Stimulated activated CD4-positive, alpha-beta T cell treated with anti-CD3 and anti-CD28 coated beads, Interleukin-1b, Interleukin-23, amount 100 ng/mL, for 1 hour (primary cell): ENCODE measurements at places on chromosomes 3 and 15.

- no peak for DNase-seq
These were observed 281.4 kb downstream of the THSD4 start for GRCh38 chr15:71396536-71397125.

DNA sequence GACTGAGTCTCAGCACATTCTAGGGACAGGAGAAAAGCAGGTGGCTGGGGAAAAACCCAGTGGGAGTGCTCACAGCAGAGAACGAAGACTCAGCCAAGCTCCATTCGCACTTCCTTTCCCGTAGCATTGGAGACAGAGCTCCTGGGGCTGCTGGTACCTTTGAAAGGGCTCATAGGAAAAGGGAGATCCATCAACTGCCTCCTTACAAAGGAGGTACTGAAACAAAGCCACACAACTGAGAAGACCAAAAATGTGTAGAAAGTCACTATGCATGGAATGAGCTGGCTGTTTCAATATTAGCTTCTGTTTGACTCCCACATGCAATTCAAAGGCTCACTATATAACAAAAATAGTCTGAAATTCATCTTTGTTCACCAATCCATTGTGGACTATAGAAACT lies 16.9 kb downstream of the STIMATE start:
- DNase-seq: no peak

DNA sequence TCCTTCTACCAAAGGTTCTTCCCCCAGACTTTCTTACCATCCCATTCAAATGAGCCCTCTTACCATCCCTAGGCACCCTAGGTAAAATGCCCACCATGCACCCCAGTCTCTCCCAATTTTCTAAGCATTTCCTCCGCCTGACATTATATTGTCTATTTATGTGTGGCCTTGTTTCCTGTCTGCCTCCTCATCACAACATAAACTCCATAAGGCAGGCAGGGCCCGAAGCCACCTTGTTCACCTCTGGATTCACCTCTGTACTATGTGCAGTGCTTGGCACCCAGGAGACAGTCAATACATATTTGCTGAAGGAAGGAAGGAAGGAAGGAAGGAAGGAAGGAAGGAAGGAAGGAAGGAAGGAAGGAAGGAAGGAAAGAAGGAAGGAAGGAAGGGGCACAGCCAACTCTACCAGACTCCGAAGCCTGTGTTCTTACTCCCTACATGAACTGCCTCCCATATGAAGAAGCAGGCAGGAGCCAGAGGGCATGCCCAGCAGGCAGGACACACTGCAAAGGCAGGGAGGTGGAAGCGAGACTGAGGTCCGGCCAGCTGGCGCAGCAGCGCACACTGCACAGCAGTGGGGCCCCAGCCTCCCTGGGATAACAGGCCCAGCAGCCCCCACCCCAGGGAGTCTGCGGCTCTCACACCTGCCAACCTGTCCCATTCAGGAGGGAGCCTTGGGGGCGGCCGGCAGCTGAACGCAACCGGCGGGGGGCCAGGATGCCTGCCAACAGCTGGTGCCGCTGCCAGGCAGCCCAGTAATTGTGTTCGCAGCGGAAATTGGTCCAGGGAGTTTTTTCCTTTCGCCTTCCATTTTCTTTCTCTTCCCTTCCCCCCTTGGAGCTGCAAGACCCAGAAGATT lies 106.0 kb upstream of the LINGO1 start:
- DNase-seq: no peak

DNA sequence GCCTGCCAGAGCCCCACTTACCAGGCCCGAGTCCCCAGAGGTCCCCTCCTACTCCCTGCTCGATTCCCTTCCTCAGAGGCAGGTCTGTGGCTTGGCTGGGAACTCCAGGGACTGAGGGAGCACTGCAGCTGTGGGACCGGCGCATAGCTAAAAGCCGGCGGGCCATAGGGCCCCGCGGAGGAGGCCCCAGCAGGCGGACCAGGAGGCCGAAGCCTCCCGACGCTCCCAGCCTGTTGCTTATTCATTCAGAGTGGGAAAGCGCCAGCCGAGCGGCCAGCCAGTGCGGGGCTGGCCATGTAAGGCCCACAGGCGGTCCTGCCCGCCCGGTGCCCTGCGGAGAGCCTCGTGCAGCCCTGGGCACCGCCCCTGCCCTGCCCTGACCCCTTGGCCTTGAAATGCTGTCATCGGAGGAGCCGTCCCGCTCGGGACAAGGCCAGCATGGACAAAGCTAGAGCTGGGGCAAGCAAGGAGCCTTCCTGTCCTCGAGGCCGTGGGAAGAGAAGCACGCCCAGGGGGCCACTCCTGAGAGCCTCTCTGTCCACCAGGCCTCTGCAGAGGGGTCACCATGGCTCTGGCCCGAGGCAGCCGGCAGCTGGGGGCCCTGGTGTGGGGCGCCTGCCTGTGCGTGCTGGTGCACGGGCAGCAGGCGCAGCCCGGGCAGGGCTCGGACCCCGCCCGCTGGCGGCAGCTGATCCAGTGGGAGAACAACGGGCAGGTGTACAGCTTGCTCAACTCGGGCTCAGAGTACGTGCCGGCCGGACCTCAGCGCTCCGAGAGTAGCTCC lies at the start of gene LOXL1:
TSS of gene LOXL1 (plus strand) at position 244 of the 784 bp plus-strand sequence. CDS start at position 566, 322 bp downstream.
- no peak for DNase-seq

GRCh38 chr15:56741541-56741940 lies 8.2 kb upstream of the ZNF280D start:
- no peak for DNase-seq

GRCh38 chr3:138442433-138442832 lies 8.0 kb downstream of the ESYT3 start:
- no peak for DNase-seq

- DNase-seq: no peak
These were observed 254.5 kb downstream of the NLGN1 start for GRCh38 chr3:173652093-173652492.

- no peak for DNase-seq
These were observed 354.8 kb downstream of the MECOM start for GRCh38 chr3:169308654-169309250.

DNA sequence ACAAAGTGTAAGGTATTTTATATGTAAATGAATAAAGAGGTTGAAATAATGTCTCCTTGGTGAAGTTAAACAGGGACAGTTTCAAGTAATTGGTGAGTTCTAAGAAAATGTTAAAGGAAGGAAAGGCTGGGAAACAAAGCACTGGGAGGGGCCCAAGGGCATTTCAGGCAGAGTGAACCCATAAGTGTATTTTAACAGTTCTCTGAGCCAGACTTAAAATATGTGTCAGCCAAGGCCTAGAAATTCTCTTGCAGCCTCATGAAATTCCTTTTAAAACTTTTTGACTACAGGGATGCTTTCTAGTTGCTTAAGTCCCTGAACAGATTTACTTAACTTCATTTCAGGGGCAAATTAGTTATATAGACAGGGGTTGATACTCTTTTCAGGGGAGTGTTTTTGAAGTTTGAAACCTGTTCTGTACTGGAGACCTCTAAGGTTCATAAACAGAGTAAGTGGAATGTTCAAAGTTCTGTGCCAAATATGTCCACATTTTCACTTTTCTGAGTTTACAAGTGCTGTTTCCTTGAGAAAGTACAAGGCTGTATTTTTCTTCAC lies 77.6 kb downstream of the GALK2 start:
- no peak for DNase-seq

GRCh38 chr15:90818251-90819210 lies 49.9 kb upstream of the FURIN start:
- no peak for DNase-seq

DNA sequence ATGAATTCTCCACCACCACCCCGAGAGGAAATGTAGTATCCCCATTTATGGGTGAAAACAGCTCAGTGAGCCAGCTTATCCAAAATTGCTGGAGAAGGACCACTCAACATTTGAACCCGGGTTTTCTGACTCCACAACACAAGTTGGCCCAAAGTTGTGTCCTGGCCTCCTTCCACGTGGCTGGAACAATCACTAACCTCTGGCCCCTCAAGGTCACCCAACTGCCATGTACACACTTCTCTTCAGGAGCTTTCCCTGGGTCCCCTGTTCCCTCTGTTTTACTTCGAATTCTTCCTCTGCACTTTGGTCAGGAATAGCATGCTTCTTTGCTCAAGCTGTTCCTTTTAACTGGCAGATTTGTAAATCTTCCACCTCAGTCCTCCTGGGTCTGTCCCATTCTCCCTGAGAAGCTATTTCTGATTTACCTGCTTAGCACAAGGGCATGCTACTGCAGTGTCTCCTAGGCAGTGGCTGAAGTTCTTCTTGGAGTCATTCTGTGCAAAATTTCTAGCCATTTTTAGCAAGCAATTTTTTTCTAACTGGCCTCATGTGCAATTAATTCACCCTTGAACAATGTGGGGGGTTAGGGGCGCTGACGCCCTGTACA lies 39.2 kb downstream of the TRIM71 start:
- DNase-seq: no peak

- no peak for DNase-seq
These were observed 166.7 kb upstream of the SGO1 start for GRCh38 chr3:20352546-20353179.

DNA sequence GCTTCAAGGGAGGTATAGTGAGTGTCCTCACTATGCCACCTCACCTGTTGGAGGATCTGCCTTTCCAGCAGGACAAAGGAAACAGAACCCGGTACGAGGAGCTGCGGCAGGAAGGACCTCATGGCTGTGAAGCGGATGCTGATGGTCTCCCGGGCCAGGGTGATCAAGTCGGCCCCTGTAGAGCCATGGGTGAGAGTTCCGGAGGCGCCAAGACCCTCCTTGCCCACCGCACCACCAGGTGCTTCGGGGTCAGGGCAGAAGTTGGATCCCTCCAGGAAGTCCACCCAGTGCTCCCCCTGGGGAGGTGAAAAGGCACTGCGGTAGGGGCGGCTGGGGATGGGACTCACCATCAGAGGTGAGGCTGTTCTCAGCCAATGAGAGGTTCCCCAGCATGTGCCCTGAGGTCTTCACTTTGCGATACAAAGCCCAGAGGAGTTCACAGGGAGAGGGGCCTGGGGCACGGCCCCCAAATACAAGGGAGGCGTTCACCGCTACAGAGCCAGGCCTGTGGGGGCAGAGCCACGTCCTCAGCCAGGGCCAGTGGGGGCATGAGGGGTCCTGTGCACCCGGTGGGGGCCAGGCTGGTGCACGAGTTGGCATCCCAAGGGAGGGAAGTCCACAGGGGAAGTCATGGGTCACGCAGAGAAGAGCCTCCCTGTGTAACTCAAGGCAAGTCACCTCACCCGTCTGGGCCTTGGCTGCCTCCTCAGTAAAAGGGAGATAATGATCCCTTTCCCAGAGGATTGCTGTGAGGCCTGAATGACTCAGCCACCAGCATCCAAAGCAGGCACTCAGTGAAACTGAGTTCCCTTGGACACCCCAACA lies 27.7 kb downstream of the C15orf39 start:
- DNase-seq: no peak

GRCh38 chr15:63277893-63278456 lies 570 bp downstream of the APH1B start:
- no peak for DNase-seq

- DNase-seq: no peak
These were observed 136.8 kb downstream of the SNRK start for GRCh38 chr3:43423142-43423541.

GRCh38 chr3:126979046-126979628 lies 3.8 kb upstream of the PLXNA1 start:
- DNase-seq: no peak

- DNase-seq: no peak
These were observed 34.1 kb upstream of the ANKRD28 start for GRCh38 chr3:15831927-15832326.

GRCh38 chr3:94544131-94544789 lies 481.4 kb downstream of the NSUN3 start:
- no peak for DNase-seq

DNA sequence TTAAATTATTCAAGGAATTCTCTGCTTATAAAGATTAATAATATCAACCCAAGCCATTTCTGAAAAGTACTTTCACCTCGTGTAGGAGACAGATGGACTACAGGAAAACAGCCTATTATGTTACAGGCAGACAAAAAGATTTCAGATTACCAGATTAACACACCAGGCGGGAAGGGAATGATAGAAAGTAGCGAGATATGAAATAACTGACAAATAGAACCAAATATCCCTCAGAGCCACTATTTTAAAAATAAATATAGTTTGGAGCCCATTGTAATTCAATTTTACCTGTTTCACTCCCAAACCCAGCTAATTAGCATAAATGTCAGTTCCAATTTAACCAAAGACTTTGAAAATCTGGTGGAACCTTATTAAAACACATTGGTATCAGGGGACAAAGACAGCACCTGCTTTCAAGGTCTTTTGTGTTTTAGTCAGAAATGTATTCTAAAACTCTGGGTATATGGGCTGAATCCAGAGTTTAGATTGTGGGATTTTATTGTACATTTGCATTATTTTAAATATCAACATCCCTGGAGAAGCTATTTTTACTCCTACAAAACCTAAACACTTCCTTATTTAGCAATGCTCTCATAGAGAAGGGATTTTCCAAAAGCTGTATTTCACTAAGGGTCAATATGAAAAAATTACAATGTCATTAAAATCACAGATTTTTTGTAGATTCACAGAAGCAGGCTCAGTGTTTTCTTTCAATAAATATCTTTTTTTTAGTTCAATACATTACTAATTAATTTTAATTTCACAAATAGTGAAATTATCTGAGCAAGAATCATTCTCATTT lies 138.4 kb downstream of the TNIK start:
- no peak for DNase-seq

DNA sequence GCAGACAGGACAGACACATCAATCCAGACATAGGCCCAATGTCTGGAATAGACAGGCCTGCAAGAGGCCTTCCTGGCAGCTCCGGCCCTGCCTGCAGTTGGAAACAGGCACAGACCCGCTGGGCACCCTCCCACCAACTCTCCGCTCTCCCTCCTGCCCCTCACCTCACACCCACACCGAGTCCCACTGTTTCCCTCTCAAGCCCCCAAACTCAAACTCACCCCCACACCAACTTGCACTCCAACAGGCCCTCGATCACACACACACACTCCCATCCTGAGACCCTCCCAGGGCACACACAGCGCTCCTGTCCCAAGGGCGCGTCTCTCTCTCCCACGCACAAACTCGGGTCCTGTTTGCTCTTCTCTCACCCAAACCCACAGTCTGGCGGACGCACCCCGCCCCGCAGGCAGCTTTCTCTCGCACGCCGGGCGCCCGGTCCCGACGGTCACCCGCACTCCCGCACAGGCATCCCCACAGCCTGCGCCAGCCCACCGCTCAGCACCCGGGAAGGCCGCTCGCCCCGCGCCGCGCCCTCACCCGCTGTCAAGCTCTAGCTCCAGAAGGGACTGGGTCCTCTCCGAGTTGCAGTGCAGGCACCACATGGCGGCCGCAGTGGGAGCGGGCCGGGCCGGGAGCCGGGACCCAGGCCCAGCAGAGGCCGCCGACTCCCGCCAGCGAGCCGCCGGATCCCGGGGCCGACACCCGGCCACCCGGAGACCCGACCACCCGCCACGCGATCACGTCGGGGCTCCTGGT lies 106.2 kb downstream of the IQSEC1 start:
- no peak for DNase-seq

DNA sequence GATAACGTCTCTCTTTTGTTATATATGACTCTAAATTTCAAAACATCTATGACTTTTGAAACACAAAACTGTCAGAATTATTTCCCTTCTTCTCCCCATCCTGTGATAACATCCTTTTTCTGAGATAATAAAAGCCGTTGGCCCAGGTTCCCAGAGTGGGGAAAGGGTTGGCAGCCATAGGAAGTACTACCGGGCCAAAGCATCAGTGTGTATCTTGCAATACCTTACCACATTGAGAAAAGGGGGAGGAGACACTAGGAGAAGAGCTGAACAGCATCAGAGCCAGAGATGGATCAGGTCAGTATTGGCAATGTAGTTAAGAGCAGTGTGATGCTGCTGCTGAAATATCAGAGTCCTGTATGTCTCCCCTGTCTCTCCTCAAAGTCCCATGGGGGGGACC lies 210.0 kb upstream of the PROK2 start:
- no peak for DNase-seq

- DNase-seq: no peak
These were observed 22.0 kb upstream of the COL6A5 start for GRCh38 chr3:130323503-130323902.
